ENCODE measurements at places on chromosomes 11 and 22.
A peak's percentile ranks its signal among the peaks of the same experiment; 100 is the strongest.

- DNase-seq: no peak
Measured at GRCh38 chr11:88173956-88174355, 1.3 kb downstream of the RAB38 start.

- no peak for DNase-seq
Measured at GRCh38 chr11:74719011-74719410, 12.2 kb downstream of the CHRDL2 start.

DNA sequence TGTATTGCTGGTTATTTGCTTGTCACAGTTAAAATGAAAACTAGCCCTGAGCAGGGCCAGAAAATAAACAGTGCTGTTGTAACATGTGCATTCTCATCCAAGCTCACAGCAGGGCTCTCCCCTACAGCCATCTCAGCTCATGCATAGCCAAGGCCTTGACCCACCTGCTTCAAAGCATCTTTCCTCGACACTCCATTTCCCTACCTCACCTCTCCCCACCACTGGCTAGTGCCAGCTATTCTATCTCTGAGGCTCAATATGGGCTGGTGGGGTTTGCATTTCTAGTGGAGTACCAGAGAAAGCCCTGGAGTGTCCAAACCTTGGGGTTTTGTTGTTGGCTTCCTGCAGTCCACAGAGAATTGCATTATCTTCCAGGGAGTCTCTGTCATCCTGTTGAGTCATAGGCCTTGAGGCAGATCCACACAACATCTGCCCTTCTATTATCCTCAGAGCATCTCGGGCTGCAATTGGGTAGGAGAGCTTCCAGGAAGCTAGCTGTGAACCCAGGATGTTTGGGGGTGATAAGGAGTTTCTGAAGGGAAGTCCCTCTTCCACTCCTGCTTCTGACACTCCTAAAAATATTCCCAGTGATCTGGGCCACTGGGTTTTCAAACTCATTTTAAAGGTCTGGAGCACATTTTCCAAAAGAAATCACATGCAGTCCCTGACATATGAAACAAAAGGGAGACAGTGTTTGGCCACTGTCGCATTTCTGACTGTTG is 36.1 kb upstream of the AMOTL1 start:
- no peak for DNase-seq

- DNase-seq: peak; percentile 28
Measured at GRCh38 chr22:17057959-17058814, 26.6 kb upstream of the IL17RA start.

GRCh38 chr11:128465946-128466705 is 121.2 kb downstream of the ETS1 start:
- DNase-seq: no peak

DNA sequence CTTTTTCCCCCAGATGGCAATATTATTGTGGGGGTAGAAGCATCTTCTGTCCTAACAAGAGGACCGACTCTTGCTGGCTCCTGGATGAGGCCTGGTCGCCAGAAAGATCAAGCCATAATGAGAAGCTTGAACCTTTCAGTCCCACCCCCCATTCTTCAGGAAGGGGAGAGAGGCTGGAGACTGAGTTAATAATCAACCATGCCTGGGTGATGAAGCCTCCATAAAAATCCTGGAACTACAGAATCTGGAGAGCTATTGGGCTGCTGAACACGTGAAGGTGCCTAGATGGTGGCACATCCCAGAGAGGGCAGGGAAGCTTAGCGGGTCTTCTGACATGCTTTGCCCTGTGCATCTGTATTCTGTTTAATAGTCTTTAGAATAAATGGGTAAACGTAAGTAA is 16.3 kb downstream of the AP5B1 start:
- no peak for DNase-seq
